DMS53 (cell line): ENCODE measurements at places on chromosomes 2 and 18.

DNA sequence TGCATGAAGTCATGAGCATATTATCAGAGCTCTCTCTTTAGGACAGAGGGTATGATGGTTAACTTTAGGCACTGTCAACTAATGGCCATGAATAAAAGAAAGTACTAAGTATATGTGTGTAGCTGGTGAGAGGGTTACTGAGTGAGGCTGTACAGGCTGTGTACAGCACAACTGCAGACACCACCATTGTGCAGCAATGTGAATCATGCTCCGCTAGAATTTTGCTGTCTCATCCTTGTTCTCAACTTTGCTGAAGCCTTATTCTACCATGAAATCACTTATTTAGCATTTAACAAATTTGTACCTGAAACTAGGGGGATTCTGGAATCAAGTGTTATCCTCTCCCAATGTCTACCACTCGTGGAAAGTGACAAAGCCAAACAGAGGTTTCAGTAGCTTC is 414.9 kb downstream of the PLCL1 start:
- DNase-seq, result no peak

GRCh38 chr2:106165561-106165960 is 28.5 kb downstream of the UXS1 start:
- no peak for DNase-seq

- no peak for DNase-seq
These were observed 46.7 kb upstream of the HS6ST1 start for GRCh38 chr2:128365217-128365905.

DNA sequence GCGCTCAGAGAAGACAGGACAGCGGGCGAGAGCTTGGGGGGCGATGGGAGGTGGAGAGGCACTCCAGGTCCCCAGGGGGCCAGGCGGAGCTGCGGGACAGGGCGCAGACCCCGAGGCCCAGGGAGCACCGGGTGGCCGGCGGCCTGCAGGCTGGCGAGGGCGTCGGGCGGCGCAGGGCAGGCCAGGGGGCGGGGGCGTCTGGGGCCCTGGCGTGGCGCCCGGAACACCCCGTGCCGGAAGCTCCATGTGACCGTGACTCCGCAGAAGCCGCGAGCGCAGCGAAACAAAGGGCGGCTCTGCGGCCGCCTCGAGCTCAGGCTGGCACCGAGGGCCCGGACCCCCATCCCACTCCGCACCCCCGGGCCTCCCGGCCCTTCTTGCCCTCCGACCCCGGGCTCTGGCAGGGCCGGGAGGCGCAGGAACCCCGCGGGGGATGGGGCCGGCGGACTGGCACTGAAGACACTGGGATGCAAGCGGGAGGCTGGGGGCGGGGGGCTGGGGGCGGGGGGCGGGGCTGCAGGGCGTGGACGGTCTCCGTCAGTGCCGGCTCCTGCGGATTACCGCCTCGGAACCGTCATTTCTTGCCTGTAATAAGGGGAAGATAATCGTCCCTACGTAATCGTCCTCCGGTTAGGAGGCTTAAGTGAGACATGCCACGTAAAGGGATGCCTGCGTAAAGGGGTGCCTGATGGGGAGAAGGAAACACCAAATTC is 19.1 kb downstream of the SH2D6 start:
- peak; percentile 95 for DNase-seq

DNA sequence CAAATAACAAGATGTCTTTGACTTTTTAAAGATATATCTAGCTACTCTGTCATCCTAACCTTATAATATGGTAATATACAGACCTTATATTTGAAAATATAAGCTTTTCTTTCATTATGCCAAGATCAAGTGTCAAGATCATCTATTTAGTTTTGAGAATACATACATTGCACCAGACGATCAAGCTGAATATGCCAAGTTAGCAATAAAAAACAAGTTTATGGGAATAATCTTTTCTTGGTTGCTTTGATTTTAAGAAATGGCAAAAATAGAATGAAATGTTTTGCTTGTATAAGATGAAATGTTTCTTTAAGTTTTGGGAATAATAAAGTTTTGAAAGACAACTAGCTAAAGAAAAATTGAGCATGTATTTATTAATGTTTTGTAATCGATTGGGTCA is 163.8 kb downstream of the DPP4 start:
- no peak for DNase-seq

- DNase-seq, result no peak
These were observed 185.0 kb upstream of the SMIM21 start for GRCh38 chr18:75612456-75612855.

DNA sequence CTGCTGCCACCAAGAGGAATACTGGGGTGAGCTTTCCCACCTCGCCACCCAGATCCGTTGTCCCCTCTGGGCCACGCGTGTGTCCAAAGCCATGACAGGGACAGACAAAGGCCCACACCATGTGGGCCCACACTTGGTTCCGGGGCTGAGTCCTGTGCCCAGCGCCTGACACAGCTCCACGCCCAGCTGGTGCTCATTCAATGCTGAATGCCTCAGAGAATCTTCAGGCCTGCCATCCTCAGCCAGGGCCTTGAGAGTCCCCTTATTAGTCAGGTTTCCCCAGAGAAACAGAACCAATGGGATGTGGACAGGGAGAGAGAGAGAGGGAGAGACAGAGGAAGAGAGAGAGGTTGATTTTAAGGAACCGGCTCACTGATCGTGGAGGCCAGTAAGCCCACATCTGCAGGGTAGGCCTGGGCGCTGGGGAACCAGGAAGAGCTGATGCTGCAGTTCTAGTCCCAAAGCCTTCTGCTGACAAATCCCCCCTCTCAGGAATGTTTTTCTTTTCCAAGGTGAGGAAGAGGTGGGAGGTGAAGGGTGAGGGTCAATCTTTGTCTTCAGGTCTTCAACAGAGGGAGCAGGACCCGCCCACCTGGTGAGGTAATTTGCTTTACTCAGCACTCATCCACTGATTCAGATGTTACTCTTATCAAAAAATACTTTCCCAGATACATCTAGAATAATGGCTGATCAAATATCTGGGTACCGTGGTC is 10.2 kb upstream of the SPATA3 start:
- no peak for DNase-seq

- peak; percentile 36 for DNase-seq
These were observed 169.8 kb downstream of the MREG start for GRCh38 chr2:215843579-215843978.

DNA sequence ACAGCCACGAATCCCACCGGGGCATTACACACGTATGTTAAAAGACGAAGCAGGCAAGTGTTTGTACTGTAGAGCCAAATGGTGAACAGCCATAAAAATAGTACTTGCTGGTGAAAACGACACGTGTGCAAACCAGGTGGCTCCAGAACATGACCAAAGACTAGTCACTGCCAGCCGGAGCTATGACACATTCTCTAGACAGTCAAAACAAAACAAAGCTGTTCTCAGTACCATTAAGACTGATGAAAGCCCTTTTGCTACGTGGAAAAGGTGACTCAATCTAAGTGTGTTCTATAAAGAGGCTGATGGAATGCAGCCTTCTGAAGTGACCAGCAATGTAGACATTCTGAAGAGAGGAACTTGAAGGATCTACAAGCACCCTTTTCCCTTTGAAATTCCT is 367.7 kb upstream of the NETO1 start:
- peak; percentile 95 for DNase-seq

DNA sequence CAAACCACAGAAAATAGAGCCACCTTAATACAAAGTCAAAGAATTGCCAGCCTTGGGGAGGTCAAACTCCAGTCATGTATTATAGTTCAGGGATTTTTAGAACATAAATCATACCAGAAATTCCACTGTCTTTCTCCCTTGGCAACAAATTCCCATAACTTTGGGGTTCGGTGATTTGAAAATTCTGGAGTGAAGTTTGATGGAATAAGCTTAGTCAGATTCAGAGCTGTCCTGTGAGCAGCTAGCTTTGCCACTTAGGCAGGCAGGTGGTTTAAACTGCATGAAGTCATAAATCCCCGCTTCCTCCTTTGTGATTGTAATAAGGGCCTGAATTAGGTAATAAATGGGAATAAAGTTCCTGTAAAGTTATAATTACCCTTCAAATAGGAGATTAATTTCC is 457.0 kb upstream of the HNMT start:
- DNase-seq, result peak; percentile 29

DNA sequence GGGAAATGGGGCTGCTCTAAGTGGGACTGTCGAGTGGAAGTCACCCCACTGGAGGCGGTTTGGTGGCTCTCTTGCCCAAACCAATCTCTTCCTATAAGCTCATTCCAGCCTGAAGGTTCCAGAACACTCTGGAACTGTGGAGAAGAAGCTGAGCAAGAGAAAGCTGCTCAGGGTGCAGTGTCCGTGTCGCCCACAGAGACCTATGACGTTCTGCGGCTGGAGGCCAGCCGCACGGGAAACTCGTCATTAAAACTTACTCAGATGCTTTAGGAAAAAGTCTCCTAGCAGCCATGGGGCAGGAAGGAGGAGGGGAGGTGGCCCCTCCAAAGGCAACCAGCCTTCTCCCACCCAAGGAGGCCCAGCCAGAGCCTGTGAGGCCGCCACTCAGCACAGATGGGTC is 41.7 kb downstream of the ADCY3 start:
- no peak for DNase-seq

DNA sequence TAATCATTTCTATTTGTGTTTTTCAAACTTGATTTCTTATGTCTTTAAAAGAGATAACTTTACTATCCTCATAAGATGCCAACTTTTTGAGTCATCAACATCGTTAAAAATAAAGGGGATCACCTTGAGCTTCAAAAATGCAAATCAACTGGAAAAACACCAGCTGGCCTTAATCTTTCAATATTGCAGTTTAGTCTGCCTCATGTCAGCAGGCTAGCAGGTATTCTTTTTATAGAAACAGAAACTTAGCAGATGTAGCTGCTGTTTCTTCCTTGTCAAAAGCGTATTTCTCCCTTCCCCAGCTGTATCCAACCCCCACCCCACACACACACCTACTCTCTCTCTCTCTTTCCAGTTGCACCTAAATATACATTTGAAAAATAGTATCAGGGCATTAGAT is 154.1 kb upstream of the ZNF804A start:
- DNase-seq, result peak; percentile 37

DNA sequence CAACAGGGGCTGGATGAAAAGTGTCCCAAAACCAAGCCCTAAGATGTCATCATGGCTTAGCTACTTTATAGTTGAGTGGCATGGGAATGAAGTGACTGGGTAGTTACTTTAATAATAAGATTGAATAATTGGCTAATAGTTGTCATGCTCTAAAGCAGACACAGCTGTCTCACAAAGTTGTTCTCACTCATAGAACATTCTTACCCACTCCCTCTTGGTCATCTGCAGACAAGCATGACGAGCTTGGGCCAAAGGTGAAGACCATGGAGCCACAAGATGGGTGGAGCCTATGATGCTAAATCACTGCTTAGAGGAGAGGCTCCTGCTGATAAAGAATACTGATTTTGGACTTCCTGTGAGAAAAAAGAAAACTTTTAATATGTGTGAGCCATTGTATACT is 62.4 kb upstream of the MMADHC start:
- DNase-seq, result no peak

DNA sequence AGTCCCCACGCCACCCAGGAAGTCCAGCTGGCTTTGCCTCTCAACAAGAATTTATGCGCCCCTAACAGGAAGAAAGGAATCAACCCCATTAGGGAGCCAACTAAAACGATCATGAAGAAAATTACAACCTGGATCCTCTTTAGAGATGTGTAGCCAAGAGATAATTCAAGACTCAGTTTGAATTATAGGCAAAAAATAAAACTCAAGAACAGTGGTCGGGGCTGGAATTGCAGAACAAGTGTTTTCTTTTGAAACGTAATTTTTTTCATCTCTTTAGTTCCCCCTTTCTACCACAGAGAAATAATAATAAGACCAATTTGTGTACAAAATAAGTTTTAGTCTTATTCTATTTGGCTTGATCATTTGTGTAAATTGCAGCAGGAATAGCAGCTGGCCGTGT is 22.4 kb downstream of the PDCD1 start:
- DNase-seq, result no peak

DNA sequence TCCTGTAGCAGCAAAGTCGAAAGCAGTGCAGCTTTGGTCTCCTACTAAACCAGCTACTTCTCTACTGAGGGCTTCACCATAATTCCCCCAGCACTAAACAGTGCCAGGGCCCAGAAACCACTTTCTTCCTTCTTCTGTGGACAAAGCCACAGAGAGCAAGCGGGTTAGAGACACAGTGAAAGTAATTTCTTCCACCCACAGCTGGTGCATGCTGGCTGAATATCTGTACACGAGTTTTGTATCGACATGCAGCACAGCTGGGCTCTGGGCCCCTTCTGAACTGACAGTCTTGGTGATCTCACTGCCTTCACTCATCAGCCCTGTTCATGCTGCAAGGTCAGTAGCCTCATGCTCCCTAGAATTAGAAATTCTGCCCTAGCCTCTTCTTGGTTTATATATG is 74.0 kb upstream of the SULT1C3 start:
- DNase-seq, result no peak

GRCh38 chr2:30702694-30703093 is 104.6 kb downstream of the CAPN13 start:
- DNase-seq, result no peak

GRCh38 chr18:62867534-62867933 is 152.2 kb downstream of the PHLPP1 start:
- no peak for DNase-seq

- peak; percentile 93 for DNase-seq
These were observed 460.8 kb downstream of the RNF144A start for GRCh38 chr2:7377916-7378569.

- DNase-seq, result peak; percentile 74
These were observed 14.6 kb upstream of the NFATC1 start for GRCh38 chr18:79380816-79381806.

DNA sequence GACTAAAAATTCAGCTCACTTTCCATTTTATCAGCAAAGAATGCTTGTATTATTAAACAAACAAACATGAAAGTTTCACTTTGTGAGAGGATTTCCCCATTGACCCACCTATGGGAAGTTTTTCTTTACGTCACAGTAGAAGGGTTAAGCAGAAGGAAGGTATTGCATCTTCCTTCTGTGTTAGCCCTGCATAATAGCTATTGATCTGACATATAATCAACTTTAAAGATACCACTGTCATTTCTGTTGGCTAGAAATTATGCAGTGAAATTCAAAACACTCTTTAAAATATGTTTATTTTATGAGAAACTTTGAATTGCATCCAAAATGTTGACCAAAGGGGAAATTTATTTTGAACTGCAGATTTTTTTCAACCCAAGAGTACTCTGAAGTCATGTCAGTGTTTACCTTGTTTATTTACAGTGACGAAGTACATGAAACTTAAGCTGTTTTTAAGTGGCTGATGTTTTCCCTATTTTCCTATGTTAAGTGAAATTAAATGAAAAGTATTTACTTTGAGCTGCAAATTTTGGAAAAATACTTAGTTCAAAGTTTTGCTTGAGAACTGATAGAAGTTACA is 566.4 kb downstream of the ZEB2 start:
- DNase-seq, result peak; percentile 0

GRCh38 chr2:26704441-26704977 is 12.0 kb downstream of the KCNK3 start:
- no peak for DNase-seq

GRCh38 chr2:223109341-223109740 is 57.4 kb downstream of the KCNE4 start:
- no peak for DNase-seq

DNA sequence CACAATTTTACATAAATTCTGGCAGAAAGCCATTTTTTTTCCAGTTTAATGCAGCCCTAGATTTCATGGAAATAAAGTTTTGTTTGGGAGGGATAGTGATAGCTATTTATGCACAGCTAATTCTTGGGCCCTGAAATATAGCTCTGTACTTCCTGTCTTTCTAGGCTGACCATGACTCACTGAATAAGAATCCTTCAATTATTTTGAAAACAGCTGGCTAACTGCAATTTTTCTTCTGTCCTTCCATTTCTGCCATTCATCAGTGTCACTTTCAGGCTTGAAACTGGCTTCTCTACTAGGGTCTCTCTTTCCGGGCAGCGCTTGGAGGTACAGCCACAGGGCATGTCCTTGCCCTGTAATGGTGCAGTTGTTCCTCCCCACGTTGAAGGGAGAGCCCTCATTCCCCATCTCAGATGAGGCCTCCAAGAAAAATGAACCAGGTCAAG is 97.1 kb upstream of the TMEM178A start:
- DNase-seq, result peak; percentile 17
